Suppressor macrophage (primary cell): ENCODE measurements at places on chromosomes 16 and 17.

- DNase-seq: no peak
These were observed 10.1 kb upstream of the KREMEN2 start for GRCh38 chr16:2953706-2954627.

- DNase-seq: peak; percentile 20
These were observed 1.1 kb downstream of the ZCCHC14 start for GRCh38 chr16:87491522-87492290.

- DNase-seq: no peak
These were observed 7.6 kb upstream of the PHKG2 start for GRCh38 chr16:30740364-30741251.

- DNase-seq: no peak
These were observed 984 bp downstream of the CENPV start for GRCh38 chr17:16352303-16352666.

DNA sequence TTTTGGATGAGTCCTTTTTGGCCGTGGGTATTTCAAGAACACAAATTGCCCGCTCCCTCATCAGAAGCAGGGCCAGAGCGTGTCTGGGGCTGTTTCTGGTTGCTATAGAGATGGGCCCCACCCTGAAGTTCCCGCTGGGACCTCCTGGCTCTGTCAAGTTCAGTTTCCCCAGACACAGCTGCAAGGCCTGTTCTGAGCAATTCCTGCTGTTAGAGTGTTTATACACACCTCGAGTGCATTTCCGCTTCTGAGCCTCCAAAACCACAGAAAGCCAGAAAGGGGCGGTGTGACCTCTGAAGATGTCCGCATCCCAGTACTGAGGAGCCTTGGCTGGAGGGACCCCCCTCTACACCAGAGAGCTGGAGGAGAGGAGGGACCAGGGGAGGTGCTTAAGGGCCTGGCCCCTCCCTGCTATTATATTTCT, 9.3 kb upstream of the WBP2 start:
- DNase-seq: peak; percentile 52

- DNase-seq: no peak
These were observed 3.0 kb downstream of the PDILT start for GRCh38 chr16:20401475-20402016.
